ENCODE measurements at places on chromosomes 3 and 15.

GRCh38 chr15:100665570-100665969 is 63.2 kb downstream of the ASB7 start:
- no peak for DNase-seq

DNA sequence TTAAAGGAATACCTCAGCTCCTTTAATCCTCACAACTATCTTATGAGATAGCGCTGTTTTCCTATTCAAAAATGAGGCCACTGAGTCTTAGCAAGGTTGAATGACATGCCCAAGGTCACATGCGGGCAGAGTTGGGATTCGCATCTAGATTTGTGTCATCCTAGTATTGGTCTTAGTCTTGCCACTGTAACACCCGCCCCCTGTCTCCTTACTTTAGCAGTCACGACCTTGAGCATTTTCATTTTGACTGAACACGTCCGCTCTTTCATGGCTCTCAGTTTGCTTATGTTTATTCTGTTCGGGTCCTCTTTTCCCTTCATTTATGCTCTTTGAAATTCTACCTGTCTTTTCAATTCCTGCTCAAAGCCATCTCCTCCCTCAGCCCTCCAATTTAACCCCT is 112.5 kb upstream of the CADPS start:
- DNase-seq, result no peak

DNA sequence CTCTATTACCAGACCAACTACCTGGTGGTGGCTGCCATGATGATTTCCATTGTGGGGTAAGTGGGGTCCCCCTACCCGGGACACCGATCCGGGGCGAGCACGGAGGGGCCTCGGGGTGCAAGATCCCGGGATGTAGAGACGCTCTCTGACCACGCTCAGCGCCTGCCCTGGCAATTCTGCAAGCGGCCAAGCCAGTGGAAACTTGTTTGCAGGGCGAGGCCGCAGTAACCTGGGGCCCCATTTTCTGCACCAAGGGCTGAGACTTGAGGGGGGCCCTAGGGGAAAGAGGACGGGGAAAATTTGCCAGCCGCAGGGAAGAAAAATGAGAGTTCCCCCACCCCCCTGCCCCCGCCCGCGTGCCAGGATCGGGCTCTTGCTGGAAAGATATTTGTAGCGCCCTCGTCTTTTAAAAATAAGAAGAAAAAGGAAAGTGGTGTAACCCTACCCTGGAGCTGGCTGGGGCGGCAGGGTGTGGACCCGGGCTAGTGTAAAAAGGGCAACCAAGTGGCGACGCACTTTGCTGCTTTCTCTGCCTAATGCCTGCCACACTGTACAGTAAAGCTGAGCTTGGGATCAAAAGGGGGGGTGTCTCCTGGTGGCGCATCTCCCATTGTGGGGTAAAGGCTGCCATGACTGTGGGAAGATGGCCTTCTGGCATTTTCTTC is 563 bp downstream of the ARL6IP5 start:
- peak; percentile 38 for DNase-seq

DNA sequence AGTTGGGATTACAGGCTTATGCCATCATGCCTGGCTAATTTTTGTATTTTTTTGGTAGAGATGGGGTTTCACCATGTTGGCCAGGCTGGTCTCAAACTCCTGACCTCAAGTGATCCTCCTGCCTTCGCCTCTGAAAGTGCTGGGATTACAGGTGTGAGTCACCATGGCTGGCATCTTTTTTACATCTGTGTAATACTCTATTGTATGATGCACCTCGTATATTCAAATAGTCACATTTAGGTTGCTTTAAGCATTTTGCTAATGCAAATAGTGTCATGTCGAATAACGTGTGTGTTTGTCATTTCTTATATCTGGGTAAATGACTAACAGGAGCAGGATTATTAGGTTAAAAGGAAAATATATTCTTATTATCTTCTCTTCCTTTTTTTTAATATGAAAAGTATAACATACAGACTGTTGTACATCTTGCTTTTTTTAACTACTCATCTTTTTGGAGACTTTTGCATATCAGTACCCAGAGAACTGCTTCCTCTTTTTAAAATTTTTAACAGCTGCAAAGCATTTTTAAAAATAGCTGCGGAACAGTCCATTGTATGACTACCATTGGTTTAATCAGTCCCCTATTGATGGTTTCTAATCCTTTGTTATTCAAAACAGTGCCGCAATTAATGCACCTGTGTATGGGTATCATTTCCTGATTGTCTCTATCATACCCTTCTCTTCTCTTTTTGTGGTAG is 13.4 kb downstream of the SCAMP5 start:
- peak; percentile 72 for DNase-seq

DNA sequence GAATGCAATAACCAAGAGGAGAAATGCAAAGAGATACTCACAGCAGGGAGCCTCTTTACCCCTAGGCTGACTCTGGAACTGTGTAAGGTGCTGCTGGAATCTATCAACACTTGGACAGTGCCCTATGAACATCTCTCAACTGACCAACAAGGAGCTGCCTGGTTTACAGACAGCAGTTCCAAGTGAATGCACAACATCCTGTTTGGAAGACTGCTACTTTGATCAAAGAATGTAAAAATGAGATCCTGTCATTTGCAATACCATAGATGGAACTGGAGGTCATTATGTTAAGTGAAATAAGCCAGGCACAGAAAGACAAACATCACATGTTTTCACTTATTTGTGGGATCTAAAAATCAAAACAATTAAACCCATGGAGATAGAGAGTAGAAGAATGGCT is 136.3 kb downstream of the IMPG2 start:
- no peak for DNase-seq

- DNase-seq, result no peak
Observed at GRCh38 chr3:111585217-111585616, 9.9 kb downstream of the ZBED2 start.

GRCh38 chr3:158679547-158680000 is 7.1 kb upstream of the LXN start:
- DNase-seq, result peak; percentile 85

Measured in OCI-M1 (cell line).